Stimulated activated naive CD4-positive, alpha-beta T cell (primary cell): ENCODE measurements at places on chromosomes 7 and 10.

DNA sequence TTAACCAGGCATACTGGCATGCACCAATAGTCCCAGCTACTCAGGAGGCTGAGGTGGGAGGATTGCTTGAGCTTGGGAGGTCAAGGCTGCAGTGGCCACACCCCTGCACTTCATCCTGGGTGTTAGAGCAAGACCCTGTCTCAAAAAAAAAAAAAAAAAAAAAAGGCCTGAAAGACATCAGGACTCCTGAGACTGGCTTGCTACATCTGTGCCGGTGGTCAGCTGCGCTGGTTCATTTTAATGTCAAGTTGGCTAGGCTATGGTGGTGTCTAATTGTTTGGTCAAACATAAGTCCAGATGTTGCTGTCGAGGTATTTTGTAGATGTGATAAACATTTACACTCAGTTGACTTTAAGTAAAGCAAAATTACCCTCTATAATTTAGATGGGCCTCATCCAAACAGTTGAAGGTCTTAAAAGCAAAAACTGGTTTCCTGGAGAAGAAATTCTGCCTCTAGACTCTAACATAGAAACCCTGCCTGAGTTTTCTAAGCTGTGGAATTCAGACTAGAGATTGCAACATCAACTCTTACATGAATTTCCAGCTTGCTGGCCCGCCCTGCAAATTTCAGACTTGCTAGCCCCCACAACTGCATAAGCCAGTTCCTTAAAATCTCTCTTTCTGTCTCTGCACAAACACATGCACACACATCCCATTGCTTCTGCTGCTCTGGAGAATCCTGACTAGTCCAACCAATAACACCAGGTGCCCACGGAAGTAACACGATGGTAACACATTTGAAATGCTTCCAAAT lies 18.2 kb downstream of the MYOF start:
- DNase-seq: no peak

GRCh38 chr10:50506861-50507573 lies 116.7 kb downstream of the SGMS1 start:
- no peak for DNase-seq

DNA sequence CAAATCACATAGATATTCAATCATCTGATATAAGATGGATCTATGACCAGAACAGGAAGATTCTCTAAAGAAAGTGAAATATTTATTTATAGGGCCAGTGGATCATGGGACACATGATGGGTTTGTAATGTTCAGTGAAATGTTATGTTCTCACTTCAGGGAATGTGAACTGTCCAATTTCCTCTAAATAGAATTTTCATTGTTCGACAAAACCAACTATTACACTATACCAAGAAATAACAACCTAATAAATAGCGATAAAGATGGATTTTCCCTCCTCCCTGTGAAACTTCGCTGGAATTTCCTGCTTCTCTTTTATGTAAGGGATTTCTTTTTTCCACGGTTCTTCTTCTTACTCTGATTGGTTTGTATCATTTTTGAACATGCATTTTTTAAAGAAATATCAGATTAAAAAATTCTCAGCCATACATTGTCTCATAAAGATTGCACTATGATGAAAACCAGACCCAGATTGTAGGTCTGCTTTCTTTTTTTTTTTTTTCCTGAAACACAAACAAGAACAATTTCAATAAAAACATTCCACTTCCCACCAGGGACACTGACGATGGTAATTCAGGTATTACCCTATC lies 139.8 kb upstream of the ZEB1 start:
- no peak for DNase-seq

DNA sequence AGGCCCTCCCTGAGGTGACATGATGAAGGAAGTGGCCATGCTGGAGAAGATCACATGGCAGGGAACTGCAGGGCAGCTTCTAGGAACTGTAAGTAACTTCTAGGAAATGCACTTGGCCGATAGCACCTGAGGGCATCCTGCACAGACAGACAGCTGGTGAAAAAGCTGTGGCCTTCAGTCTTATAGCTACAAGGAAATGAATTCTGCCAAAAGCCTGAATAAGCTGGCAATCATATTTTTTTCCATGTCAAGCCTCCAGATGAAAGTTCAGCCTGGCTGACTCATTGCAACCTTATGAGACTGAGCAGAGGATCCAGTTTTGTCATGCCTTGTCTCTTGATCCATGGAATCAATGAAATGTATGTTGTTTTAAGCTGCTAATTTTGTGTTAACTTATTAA lies 91.1 kb upstream of the CACNA2D1 start:
- DNase-seq: no peak

GRCh38 chr7:32020551-32021159 lies 49.6 kb downstream of the PDE1C start:
- DNase-seq: no peak

DNA sequence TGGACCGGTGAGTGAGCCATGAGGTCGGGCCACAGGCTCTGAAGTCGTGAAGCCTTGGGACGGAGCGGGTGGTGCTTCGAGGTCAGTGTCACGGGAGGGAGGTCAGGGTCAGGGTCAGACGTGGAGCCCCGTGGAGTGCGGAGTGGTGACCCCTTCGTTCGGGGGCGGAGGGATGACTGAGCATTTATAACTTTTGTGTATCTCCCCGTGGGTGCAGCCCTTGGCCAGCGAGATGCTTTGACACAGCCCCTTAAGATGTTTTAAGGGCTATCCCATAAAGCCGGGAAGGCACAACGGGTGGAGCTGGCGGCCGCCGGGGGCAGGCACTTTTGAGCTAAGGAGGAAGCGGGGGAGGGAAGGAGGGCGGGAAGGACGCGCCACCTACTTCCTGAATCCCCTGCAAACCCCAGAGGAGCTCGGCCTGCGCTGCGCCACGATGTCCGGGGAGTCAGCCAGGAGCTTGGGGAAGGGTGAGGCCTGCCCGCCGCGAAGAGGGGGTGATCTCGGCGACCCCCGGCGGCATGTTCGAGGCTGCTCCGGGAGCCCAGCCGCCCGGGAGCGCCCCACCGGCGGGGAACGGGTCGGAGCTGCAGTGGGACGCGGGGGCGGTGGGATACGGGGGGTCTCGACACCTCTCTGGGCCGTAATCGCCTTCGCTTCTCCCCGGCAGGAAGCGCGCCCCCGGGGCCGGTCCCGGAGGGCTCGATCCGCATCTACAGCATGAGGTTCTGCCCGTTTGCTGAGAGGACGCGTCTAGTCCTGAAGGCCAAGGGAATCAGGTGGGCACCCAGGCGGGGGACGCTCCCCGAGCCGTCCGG lies at the start of gene GSTO1:
GSTO1 (plus strand) TSS at position 400 of the 818 bp plus-strand sequence; CDS start at position 437, 37 bp downstream.
- peak; percentile 42 for DNase-seq

DNA sequence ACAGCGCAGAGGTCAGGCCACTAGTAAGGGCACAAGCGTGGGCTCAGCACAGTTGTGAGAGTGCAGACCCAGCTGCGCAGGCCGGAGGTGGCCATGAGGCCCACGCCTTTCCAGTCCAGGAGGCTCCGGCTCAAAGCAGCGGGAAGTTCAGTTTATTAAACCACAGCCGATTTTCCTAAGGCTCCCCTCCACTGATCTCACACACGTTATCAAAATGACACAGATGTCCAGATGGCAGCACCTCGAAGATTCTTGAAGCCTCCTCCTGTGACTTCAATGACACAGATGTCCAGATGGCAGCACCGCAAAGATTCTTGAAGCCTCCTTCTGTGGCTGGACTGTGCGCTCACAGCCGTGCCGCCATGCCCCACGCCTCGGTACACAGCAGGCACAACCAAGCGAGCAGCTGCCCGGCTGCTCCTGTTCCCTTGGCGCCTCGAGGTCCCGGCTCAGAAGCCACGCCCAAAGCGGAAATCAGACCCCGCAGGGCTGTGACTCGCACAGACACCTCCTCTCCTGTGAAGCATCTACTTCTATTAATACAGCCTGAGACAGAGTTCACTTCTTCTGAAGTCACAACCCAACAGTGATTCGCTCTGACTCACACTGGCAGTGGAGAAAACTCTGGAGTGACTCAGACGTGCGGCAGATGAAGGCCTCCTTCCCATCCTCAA lies 122.7 kb downstream of the MAD1L1 start:
- DNase-seq: no peak

DNA sequence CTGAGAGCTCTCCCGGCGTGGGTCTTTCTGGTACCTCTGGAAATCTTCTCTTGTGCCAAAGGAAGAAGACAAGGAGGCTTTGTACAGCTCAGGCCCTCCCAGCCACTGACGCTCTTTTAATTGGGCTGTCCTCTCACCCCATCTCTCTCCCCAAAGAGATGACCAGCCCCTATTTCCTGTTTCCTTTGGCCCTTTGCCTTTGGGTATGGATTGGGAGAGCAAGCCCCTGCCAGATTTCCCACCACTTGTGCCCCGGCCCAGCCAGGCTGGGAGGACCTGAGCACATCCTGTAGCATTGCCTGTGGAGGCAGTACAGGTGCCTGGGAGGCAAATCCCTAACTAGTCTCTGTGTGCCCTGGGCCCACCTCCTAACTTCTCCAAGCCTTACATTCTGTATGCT lies 5.7 kb upstream of the PLAC9 start:
- no peak for DNase-seq

DNA sequence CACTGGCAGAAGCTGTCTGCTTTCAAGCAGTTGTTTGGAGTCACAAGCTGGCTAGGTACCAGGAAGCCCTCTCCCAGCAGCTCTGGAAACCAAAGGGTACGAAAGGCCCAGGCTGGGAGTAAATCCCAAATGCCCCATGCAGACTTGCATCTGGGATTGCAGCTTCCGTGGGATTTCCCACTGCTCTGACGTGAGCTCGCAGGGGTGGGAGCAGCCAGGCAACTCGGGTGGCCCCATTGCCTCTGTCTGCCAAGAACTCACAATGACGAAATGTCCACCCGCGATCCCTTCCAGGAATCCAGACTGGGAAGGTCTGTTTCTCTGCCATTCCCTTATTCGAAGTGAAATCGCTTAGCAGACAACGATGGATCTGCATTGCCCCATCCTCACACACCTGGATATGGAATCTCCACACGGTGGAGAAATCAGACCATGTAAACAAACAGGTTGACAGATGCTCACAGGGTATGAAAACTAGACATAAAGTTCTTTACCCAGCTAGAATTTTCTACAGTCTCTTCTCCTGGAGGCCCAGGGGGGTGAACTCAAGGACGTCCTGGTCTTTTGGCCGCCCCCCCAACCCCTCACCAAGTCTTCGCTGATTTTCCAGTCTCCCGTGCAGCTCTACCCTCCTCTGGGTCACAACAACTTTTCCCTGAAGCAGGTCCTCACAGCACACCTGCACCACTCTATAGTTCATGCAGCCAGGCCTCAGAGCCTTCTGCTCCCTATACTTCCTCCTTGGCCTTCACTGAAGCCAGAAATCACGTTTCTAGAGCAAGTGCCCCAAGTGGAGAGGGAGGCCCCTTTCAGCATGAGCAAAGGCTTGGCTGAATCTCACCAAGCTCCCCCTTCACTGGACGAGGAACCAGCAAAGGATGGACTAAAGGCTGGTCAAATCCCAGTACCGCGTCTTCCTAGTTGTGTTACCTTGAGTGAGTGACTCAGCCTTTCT lies 20.0 kb downstream of the SH3PXD2A start:
- DNase-seq: no peak

DNA sequence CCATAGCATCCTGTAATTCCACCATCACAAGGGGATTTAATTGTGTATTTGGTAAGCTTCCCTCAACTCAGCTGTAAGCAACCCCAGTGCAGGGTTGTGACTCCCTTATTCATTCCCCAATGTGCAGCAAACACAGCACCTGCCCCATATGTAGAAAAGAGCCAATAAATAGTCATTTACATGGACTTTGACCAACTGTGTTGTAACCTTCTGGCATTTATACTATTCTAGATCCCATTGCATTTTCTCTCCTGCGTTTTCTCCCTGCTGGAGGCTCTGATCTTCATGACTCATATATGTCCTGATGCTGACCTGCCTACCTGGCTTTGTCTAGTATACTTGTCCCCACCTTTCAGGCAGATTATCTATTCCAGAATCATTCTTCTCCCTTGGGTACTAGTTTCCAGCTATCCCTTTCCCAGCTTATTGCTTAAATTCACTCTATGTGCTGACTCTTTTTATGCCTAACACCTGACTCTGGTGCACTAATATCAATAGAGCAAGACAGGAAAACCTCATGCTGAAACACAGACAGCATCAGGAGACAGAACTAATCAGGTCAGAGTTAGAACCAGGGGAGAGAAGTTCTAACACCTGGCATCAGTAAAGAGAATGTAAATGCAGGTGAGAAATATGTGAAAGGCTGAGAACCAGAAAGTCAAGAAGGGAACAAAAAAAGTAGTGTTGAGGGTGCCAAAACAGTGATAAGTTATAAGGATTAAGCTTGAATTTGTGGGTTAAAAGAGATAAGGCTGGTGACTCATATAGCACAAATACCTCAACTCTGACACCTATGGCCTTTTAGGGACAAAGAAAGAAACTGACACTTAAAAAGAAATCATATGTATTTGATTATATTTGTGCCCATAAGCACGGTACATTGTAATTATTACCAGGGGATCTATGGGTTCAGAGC lies 402.7 kb downstream of the IPMK start:
- DNase-seq: no peak

DNA sequence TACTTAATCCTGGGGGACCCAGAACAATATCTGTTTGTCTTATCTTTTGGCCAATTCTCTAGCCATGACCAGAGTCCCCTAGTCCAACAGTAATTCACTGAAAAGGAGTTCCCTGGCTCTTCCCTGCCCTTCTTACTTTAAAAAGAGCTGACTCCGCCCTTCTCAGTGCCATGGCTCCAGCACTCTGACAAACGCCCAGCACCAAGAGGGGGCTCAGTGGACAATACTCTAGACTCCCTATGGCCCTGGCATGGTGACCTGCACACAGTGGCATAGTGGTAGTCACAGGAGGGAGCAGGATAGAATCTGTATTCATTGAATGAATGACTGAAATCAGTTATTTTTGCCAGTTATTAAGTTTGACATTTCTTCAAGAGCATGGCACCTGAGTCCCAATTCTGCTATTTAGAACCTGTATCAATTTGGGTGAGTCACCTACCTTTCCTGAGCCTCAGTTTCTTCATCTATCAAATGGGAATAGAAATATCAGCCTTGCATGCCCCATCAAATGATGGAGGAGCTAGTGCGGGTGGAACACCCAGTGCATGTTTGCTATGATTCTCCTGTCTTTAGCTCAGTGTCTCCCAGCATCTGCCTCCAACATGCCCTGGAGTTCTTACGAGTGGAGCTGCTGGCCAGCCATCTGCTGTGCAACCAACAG lies 69.4 kb downstream of the CLEC2L start:
- DNase-seq: no peak

- DNase-seq: no peak
Measured at GRCh38 chr7:71354716-71355115, 222.8 kb downstream of the GALNT17 start.

GRCh38 chr10:69901022-69901421 lies 99.3 kb downstream of the COL13A1 start:
- no peak for DNase-seq

- no peak for DNase-seq
Measured at GRCh38 chr7:8356071-8356470, 77.3 kb upstream of the NXPH1 start.

- DNase-seq: no peak
Measured at GRCh38 chr7:66859794-66860645, 61.0 kb upstream of the TMEM248 start.
